ENCODE measurements at places on chromosomes 5 and 9.

DNA sequence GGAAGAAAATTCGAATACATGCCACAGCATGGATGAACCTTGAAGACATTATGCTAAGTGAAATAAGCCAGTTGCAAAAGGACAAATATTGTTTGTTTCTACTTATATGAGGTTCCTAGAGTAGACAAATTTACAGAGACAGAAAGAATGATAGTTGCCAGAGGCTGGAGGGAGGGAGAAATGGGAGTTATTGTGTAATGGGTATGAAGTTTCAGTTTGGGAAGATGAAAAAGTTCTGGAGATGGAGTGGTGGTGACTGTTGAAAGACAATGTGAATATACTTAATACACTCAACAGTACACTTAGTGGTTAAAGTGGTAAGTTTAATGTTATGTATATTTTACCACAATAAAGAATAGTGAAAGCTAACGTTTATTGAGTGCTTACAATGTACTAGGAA, 99.6 kb upstream of the SLC44A1 start:
- DNase-seq: no peak

GRCh38 chr9:18238254-18238653, 235.7 kb upstream of the ADAMTSL1 start:
- no peak for DNase-seq

- DNase-seq: no peak
Observed at GRCh38 chr9:96331236-96331947, 29.4 kb upstream of the HSD17B3 start.

DNA sequence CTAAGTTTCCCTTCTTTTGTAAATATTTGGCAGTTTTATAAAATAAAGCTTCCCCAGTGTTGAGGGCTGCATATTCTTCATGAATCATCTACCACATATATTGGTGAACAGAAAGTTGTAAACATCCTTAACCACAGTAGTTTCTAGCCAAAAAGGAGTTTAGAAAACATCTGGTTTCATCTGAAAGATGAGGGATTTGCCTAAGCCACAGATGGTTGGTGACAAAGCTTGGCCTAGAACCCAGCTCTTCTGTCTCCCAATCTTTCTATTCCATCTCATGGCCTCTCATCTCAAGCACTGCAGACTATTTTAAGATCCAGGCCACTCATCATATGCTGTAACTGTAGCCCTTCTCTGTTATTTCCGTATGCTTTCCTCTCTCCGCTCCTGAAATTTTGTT, 232.3 kb upstream of the TRPM3 start:
- no peak for DNase-seq

- no peak for DNase-seq
Observed at GRCh38 chr9:137009938-137010732, 13.8 kb upstream of the CLIC3 start.

DNA sequence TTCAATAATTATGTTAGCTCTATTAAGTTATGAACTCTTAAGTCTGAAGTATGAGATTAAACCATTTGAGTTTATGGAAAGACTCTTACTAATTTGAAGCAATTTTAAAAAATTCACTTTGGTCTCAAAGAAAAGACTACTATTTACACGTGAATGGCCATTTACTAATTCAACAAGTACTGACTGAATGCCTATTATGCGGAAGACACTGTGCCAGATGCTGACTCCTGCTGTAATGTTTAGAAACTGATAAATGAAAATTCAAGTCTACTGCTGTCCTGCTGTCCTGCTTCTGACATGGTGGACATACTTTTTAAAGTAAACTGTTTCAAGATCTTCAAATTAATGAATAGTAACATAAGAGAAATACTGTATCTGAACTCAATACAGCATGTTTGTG, 116.2 kb downstream of the MPDZ start:
- DNase-seq: no peak

DNA sequence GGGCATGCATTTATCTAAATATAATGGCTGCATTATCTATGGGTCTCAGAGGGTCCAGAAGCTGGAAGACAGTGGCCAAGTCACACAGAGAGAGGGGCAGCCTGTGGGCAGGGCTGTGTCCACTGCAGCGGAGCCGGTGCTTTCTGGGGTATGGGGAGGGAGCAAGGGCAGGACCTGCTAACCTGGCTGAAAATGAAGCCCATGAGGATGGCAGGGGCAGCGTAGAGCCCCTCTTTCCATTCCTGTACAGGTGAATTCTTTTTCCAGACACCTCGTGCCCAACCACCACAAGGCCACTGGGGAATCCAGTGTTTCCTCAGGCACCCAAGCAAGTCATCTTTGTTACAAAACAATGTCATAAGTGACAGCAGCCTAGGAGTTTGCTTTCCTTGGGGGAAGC, 305.9 kb upstream of the IRX4 start:
- no peak for DNase-seq

- no peak for DNase-seq
Observed at GRCh38 chr5:137750436-137750835, 3.7 kb downstream of the HNRNPA0 start.

- DNase-seq: no peak
Observed at GRCh38 chr9:81671880-81672280, 17.5 kb downstream of the TLE1 start.

GRCh38 chr9:6219040-6219439, 3.4 kb downstream of the IL33 start:
- no peak for DNase-seq

GRCh38 chr5:2901096-2901495, 149.6 kb upstream of the IRX2 start:
- DNase-seq: no peak

- DNase-seq: no peak
Observed at GRCh38 chr5:154801083-154801482, 45.9 kb downstream of the LARP1 start.

DNA sequence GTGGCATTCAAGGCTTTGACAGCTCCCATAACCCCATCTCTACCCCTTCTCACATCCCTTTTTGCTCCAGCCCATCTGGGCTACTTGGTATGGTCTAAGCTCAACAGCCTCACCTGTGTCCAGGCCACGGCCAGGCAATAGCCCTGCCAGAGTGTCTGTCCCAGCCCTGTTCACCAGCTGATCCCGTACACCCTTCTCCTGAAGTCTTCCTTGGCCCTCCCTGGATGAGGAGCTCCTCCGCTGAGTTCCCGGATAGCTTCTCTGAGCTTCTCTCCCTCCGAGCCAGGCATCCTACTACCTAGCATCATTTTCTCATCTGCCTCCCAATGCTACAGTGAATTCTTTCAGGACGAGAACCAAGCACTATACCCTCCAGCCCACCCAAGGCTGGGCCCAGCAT, 208.2 kb downstream of the DAB2IP start:
- no peak for DNase-seq

DNA sequence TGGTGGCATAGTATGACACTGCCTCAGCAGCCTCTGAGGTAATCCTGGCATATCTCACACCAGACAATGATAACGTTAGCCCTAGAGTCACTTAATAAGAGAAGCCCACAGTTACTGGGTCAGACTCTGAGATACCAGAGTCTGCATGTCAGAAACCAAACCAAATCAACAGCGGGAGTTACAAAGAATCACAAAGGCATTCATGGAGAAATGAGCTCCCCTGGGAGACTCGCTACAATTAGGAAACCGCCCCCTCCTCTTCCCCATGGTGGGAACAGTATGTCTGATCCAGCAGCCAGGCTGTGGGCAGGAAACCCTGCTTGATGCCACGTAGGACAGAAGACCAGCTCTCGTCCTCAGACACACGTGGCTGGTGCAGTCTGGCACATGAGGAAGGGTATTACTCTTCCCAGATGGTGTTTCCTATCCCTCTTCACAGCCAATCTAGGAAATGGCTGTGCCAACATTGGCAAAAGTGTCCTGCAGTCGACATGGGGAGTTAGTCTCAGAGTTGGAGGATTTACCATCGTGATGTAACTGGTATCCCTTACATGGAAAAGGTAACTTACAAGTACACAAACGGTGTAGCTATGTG, 485.4 kb downstream of the ZNF608 start:
- no peak for DNase-seq

DNA sequence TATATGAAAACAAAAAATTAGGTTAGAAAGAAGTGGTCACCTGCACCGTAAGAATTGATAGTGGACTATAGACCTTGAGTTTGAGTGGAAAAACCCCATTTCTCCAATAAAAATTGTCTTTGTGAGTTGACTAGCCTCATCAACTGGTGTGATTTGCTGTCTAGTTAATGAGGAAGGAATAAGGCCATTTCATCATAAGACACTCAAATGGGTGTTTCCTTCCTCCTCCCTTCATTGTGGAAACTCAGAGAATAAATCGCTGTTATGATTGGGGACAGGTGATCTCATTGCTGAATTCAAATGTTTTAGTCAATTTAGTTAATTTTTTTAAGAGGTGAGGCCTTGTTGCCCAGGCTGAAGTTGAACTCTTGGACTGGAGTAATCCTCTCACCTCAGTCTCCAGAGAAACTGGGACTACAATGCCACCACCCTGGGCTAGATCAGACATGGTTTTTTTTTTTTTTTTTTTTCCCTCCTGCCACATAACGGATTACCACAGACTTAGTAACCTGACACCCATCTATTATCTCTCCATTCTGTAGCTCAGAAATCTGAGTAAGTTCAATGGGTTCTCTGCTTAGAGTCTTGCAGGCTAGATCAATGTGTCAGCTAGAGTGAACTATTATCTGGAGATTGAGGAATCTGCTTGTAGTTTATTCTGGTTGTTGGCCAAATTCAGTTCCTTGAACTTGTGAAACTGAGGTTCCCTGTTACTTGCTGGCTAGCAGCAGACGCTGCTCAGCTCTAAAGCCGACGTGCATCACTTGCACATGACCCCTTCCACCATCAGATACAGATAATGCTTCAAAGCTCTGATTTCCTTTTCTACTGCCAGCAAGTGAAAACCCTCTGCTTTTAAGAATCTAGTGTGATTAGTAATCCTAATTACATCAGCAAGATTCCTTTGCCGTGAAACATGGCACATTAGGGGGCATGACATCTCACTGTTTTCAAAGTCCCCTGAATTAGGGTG, 663.8 kb upstream of the CDH9 start:
- peak; percentile 18 for DNase-seq

DNA sequence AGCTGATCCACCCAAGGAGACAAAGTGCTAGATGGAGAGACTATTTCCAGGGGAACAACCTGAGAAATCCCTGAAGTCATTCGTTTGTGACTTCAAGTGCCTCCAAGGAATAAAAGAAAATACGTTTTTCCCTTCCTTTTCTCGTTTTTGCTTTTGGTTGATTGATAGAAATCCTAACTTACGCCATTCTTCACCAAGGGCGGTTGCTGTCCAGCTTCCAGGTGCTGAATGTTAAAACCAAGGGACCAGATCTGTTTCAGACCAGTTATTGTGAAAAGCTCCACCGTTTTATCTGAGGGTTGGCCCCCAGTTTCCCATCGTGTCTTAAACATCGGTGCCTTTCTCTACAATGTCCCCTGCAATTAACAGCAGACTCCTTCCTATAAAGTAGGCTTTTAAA, 600.7 kb upstream of the SGCD start:
- DNase-seq: no peak

Data from HEK293T (cell line).